ENCODE measurements at places on chromosomes 1 and 21. TPM values are rescaled to one million over a fixed set of nuclear protein-coding genes. Genes with fewer than 3 reads are reported as not detected.

MIXL1 gene
- not detected for total RNA-seq

CLIC6 gene
- under 0.01 TPM for total RNA-seq

TNFAIP8L2 gene
- total RNA-seq: 0.82 TPM

AADACL4 gene
- not detected for total RNA-seq

BACH1 gene
- 136 TPM for total RNA-seq

ITLN2 gene
- not detected for total RNA-seq

OSCP1 gene
- 20.8 TPM for total RNA-seq

KRTAP11-1 gene
- total RNA-seq: not detected

FBXO2 gene
- total RNA-seq: 6.1 TPM

ZNF124 gene
- total RNA-seq: 671 TPM

LAMC2 gene
- total RNA-seq: 2.0 TPM

E2F2 gene
- total RNA-seq: 1.2 TPM

CITED4 gene
- total RNA-seq: under 0.01 TPM

All from frontal cortex (tissue), 4 donors.